NCI-H2171 (cell line): ENCODE measurements at places on chromosomes 1 and 21.
A peak's percentile ranks its signal among the peaks of the same experiment; 100 is the strongest.

DNA sequence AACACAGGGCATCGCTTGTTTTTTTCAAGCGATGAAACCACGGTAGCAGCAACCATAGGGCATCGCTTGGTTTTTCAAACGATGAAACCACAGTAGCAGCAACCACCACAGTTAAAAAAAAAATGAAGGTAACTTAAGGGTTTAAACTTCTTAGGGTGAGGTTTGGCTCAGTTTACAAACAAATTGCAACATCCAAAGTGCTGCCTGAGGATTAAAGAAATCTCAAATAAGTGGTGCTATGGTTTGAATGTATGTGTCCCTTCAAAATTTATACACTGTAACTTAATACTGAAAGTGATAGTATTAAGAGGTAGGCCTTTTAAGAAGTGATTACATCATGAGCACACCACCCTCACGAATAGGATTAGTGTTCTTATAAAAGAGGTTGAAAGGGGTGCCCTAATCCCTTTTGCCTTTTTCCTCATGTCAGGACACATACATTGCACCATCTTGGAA lies 6.4 kb upstream of the GBP5 start:
- no peak for DNase-seq

GRCh38 chr1:90955769-90956168 lies 66.1 kb downstream of the ZNF644 start:
- DNase-seq = no peak

DNA sequence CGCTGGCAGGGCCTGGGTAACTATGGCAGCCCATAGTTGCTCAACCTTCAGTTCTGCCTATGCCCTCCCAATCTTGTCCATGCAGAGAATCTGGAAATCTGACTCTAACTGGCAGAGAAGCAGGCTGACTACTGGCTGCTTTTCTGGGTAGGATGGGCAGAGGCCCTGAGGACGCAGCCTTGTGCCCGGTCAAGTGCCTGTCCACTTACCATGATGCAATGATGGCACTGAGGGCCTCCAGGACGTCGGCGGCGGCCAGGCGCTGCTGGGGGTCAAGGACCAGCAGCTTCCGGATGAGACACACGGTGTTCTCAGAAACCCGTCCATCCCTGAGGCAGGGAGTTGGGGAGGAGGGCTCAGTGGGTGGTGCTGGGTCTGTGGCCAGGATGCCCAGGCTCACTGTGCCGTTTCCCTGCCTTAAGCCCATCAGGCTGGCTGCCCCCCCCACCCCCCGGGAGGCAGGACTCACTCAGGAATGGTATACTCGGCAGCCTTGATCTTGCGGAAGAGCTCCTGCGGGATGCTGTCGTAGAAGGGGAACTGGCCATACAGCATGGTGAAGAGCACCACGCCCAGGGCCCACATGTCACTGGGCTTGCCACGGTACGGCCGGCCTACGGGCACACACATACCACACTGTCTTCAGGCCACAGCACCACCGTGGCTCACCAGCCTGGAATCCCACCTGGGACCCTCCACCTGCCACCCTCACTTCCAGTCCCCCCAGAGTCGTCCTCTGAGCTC lies 20.4 kb upstream of the EVA1B start:
- no peak for DNase-seq

DNA sequence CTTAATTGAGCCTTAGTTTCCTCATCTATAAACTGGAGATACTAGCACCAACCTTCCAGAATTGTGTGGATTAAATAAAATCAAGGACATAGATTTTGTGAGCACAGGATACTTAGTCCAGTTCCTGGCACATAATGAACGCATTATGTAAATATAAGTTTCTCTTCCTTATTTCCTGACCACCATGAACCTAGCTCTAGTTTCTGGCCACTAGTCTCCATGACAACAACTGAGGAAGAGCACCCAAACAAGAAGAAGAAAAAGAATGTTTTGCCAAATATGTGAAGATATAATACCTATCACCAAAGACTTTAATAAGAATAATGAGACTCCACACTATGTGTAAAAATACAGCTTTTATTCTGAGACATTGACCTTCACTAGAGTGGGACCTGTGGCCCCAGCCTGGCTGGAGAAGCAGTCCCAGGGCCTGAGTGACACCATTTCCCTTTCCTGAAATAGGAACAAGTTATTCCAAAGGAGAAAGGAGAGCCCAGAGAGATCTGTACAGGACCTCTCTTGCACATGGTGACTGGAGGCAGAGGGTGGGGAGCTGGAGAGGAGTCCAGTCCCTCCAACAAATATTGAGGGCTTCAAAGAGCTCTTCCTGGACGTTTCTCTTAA lies 940 bp upstream of the USF1 start:
- DNase-seq = no peak

DNA sequence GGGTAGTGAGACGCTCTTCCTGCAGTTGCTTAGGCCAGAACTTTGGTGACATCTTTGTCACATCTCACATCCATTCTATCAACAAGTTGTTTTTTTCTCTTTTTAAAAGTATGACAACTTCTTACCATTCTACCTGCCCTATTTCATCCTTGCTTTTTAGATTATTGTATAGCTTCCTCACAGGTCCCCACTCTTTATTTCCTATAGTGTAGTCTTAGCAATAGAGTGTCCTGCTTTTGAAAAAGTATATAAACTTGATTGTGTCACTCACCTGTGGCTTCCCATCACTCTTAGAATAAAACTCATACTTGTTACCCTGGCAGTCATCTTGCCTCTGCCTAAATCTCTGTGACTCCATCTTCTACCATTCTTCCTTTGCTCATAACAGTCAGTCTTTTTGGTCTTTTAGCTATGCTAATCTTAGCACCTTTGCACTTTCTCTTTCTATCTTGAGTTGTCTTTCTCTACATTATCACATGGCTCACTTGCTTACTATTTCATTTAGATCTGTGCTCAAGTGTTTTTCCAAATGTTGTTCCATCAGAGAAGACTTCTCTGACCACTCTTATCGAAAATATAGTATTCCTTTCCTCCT lies 9.5 kb downstream of the CDC73 start:
- DNase-seq = no peak

DNA sequence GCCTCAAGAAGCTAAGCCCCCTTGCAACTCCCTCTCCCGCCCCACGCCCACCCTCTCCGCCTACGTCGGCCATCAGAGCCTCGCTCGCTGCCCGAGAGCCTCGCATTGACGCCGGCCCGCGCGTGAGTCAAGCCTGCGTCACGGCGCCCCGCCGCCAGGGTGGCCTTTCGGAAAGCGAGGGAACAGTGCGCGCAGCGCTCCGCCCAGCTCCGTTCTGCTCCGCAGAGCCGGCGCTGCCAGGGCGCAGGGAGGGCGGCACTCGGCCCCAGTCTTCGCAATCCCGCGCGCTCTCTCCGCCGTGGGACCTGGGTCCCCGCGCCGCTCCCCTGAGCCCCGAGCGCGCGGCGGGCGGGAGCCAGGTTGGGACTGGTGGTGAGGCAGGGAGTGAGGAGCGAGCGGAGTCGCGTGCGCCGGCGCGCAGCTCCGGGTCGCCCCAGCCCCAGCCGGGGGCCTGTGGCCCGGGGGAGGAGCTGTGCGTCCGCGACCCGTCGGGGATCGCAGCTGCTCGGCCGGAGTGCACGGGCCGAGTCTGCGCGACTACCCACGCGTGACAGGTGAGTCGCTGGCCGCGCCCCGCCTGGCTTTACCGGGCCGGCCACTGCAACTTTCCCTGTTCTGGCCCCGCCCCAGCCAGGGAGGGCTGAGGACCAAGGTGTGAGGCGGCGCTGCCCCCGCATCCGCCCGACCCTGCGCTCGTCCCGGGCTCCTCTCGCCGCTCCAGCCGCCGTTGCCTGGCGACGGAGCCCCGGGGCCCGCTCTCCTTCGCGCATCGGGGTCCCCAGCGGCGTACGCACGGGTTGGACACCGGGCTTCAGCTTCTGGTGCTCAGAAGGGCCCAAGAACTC lies at the start of gene SLC6A17:
Gene SLC6A17, plus strand, starts transcription at position 165 of the 845 bp plus-strand sequence. CDS start 16,436 bp downstream, outside the sequence.
- peak; percentile 72 for DNase-seq

GRCh38 chr1:150619576-150620509 lies 9.6 kb downstream of the ENSA start:
- no peak for DNase-seq

GRCh38 chr1:240457203-240457602 lies 154.8 kb downstream of the GREM2 start:
- no peak for DNase-seq
